ENCODE measurements at places on chromosomes 12 and 14. TPM values are rescaled to one million over a fixed set of nuclear protein-coding genes. Genes with fewer than 3 reads are reported as not detected.
A peak's percentile ranks its signal among the peaks of the same experiment; 100 is the strongest.

The ANGEL1 gene
- total RNA-seq = 5.1 TPM

The GLS2 gene
- total RNA-seq = 0.72 TPM

The ZNF641 gene
- total RNA-seq = 61.4 TPM

The NGB gene
- total RNA-seq = not detected

GRCh38 chr12:48084066-48084465, 21.8 kb downstream of the SENP1 start:
- peak; percentile 42 for DNase-seq

DNA sequence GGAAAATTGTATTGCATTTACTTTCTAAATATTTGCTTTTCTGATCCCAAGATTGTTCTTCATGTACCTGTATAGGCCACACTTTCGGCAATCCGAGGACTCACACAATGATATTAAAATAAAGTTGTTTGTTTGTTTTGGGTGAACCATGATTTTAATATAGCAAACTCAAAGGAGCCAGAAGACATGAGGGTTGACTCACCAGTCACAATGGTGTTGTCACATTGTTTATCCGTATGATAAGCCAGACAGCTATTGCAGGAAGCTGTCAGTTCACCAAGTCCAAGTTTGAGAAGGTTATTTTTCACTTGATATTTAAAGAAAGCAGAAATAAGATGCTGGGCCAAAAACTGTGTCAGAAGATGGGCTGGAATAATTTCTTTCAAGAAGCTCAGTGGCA, 67.1 kb upstream of the CPM start:
- no peak for DNase-seq

- no peak for DNase-seq
Observed at GRCh38 chr14:51070726-51071125, 24.2 kb downstream of the TRIM9 start.

DNA sequence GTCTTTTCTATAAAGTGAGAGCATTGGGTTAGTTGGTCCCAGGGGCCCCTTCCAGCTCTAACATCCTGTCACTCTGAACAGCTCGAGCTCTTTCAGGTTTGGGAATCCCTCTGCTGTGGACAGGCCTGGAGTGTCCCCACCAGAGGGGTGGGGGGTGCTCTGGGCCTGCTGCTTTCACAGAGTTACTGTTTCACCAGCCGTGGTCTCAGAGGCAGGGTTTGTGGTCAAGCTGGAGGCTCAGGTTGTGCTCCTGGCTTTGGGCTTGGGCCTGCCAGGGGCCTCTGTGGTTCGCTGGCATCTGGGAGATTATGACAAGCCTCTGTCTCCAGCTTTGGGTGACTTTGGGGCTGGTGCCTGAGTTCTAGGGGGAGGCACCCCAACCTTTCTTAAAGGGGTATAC, 59.6 kb downstream of the FBXL14 start:
- no peak for DNase-seq

GRCh38 chr12:98355322-98355721, 160.1 kb upstream of the TMPO start:
- DNase-seq = no peak

DNA sequence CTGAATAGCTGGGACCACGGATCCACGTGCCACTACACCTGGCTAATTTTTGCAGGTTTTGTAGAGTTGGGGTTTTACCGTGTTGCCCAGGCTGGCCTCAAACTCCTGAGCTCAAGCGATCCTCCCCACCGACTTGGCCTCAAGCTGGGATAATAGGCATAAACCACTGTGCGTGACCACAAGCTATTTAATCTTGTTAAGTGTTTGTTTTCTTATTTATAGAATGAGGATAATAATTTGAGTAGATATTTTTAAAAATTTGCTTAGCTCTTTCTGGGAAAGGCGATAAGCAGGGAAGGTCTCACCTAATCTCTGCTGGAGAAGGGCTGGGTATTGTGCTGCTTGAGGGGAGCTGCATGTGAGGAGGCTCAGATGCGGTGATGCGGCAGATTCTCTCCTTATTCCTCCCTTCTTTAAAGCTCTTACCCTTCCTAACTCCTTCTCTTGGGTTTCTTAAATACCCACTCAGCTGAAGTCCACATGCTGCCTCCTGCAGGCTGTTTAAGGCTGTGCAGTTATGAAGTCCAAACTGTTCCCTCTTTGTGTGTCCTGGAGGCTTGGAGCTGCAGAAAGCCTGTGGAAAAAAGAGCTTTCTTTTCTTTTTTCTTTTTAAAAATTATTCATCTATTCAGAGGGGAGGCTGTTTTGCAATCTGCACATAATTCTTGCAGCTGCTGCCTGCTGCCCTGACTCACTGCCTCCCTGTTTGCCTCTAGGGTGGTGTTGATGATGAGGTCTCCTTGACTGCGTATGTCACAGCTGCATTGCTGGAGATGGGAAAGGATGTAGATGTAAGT, 37.9 kb downstream of the A2ML1 start:
- DNase-seq = peak; percentile 58

DNA sequence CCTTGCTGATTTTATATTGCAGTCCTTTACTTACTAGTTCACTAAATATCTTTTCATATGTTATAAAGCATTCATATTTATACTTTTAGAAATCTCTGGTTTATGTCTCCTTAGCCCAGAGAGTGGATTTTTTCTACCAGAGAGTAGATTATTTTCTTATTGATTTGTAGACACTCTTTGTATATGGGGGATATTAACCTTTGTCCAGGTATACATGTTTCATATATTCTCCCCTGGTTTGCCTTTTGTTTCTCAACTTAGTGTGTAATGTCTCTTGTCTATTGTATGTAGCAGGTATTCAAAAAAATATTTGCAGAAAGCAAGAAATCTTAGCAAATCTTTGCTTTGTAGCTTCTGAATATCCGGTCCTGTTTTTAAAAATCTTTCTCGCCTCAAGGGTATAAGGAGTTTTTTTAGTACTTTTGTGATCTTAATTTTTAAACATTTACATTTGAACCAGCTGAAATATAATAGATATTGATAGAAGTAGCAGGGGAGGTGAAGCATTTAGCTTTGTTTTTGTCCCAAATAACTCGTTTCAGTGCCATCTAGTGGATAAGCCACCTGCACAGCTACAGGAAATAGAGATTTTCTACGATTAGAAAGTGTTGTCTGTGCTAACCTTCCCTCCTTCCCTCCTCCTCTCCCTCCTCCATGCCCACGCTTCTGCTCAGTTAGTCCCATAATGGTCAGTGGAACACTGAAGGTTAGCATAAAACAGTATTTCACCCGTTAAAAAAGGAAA, 97.0 kb downstream of the PHETA1 start:
- DNase-seq = no peak
